ENCODE measurements at places on chromosomes 3 and 15. TPM values are rescaled to one million over a fixed set of nuclear protein-coding genes. Genes with fewer than 3 reads are reported as not detected.

Gene ADAMTS17
- not detected for total RNA-seq

Gene MUSTN1
- not detected for total RNA-seq

Gene MOBP
- total RNA-seq: not detected

Gene TNFAIP8L3
- total RNA-seq: 80.4 TPM

Gene PTH1R
- total RNA-seq: 0.77 TPM

Gene ANO10
- 46.1 TPM for total RNA-seq

Gene GOLGA8O
- total RNA-seq: 2.9 TPM

Gene PARP16
- 2.0 TPM for total RNA-seq

Gene LRRC34
- total RNA-seq: 0.86 TPM

Gene STAG1
- total RNA-seq: 41.0 TPM

Gene MASP1
- total RNA-seq: 15.3 TPM

Gene MKRN2
- total RNA-seq: 29.8 TPM

Gene SLC22A13
- total RNA-seq: 0.09 TPM

Gene STAB1
- total RNA-seq: 0.32 TPM

Gene PAQR5
- 2.8 TPM for total RNA-seq

Gene ADAMTS7
- total RNA-seq: 4.1 TPM

Gene TJP1
- total RNA-seq: 37.8 TPM

Gene GOLGA6L6
- under 0.01 TPM for total RNA-seq

Gene CNTN4
- total RNA-seq: not detected

Gene MKRN3
- total RNA-seq: 0.32 TPM

Gene SLC30A4
- total RNA-seq: 7.3 TPM

Gene EBLN2
- total RNA-seq: 3.3 TPM

Gene SHC4
- 4.2 TPM for total RNA-seq

Gene PDZRN3
- 33.9 TPM for total RNA-seq

Gene AGBL1
- not detected for total RNA-seq

Gene CTNNB1
- total RNA-seq: 745 TPM

Gene GPR62
- not detected for total RNA-seq

Gene ROPN1B
- total RNA-seq: not detected

Gene LMCD1
- total RNA-seq: 2.9 TPM

Gene SLC28A2
- total RNA-seq: not detected

Gene MRAS
- total RNA-seq: 29.1 TPM

Gene KLHL40
- not detected for total RNA-seq

Gene NME9
- total RNA-seq: not detected

Gene FGF7
- total RNA-seq: 393 TPM

Gene CRYGS
- 0.94 TPM for total RNA-seq

Gene ZNF860
- total RNA-seq: 0.32 TPM

Gene LDHAL6B
- not detected for total RNA-seq

Gene CHDH
- total RNA-seq: 0.09 TPM

Gene MYL3
- 0.09 TPM for total RNA-seq

Gene EPHB3
- total RNA-seq: 15.5 TPM

Gene HRG
- total RNA-seq: not detected

Gene C2CD4B
- not detected for total RNA-seq

Gene SERPINI2
- not detected for total RNA-seq

Gene LXN
- total RNA-seq: 269 TPM

Gene CLSTN2
- 0.09 TPM for total RNA-seq

Gene TTLL13
- total RNA-seq: 0.16 TPM

Gene CPNE9
- total RNA-seq: not detected

Gene ANKRD63
- total RNA-seq: not detected
